ENCODE measurements at places on chromosomes 7 and 10.

- no peak for DNase-seq
Measured at GRCh38 chr10:110546077-110546476, 21.4 kb upstream of the SMC3 start.

DNA sequence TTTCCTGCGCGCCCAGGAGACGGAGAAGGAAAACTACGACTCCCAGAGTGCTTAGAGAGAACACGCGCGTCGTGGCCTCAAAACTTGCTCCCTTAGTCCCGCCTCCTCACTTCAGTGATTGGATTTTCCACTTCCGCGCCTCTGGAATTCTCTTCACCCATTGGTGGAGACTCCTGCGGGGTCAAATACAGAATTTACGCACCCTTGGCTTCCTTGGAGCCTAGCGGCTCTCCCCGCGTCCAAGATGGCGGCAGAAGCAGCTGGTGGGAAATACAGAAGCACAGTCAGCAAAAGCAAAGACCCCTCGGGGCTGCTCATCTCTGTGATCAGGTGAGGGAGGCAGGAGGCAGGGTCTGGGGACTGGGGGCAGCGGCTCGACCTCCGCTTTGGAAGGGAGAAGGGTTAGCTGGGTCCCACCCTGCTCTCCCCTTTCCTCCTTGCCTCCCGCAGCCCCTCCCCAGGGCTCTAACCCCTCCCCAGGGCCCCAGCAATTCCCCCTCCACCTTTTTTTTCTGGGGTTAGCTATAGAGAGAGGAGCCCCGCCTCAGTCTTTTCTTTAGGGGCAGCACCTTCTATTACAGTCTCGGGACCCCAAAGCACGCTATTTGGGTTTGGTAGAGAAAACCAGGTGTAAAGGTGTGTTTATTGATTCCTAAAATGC lies at the start of gene EXOC4:
Gene EXOC4, plus strand, starts transcription at position 221 of the 661 bp plus-strand sequence.
- peak; percentile 80 for DNase-seq

DNA sequence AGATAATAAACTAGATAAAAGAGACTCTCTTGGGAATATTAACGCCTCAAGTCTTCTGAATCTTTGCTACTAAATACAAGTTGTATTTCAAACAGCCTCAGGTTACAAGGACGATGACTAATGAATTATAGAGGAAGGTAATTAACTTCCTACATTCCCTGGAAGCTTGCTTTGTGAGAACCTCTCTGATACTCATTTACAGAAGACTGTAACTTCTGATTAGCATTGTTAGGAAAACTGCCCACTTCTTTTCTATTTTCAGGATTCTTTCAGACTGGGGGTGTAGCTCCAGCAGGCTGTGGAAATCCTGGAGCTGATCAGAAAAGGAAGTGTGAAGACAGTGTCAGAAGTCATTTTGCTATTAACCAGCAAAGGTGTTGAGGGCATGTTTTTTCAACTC lies 316.7 kb upstream of the NPSR1 start:
- DNase-seq = no peak

DNA sequence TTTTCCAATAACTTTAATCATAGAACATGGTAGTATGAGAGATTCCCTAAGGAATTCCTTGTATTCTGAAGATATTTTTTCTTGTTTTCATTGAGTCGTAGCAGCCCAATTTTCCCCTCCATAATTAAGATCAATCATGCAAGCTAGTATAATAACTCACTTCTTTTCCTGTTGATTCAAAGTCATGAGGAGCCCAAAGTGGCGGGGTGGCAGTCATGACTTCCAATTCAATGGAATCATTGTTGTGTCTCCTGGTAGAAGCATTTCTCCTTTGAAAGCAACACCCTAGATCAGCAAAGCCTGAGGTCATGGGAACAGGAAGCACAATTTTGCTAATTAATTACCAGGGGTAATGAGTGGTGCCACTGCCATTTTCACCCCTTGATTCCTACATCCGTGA lies 77.6 kb upstream of the MAGI2 start:
- no peak for DNase-seq

DNA sequence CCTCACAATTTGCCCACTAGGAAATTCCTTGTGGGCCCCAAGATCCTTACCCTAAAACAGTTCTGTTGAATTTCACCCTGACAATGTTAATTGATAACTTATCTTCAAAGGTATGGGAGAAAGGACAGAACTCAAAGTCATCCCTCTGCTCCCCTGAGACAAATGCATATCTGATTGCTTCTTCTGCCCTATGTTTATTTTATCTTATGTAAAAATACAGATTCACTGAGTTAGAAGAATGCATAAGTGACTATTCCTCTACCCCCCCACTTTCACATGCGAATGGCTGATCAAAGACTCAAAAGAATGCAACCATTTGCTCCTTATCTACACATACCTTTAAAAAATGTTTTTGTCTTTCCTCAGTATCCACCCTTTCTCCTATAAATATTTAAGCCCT lies 235.7 kb upstream of the SEMA3C start:
- no peak for DNase-seq

- DNase-seq = no peak
Measured at GRCh38 chr7:144470078-144470477, 66.6 kb upstream of the NOBOX start.

DNA sequence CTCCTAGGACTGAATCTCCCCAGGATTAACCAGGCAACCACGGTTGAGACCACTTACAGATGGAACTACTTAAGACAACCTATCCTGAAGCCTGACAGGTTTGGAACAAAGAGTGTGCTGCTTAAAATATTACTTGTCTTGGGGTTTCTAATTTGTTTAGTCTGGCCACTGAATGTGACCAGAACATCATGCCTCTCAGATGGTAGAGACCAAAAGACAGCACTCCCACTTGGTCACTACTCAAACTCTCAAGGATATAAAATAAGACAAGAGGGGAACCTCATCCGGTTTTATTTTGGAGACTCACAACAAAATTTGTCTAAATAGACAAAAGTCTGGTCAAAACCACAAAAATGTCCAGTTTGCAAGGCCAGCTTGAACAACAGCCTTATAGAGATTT lies 15.3 kb downstream of the MRPL32 start:
- DNase-seq = no peak

GRCh38 chr10:129754211-129755050 lies 209.6 kb downstream of the EBF3 start:
- DNase-seq = no peak

GRCh38 chr7:130887182-130887956 lies 153.4 kb upstream of the KLF14 start:
- no peak for DNase-seq

DNA sequence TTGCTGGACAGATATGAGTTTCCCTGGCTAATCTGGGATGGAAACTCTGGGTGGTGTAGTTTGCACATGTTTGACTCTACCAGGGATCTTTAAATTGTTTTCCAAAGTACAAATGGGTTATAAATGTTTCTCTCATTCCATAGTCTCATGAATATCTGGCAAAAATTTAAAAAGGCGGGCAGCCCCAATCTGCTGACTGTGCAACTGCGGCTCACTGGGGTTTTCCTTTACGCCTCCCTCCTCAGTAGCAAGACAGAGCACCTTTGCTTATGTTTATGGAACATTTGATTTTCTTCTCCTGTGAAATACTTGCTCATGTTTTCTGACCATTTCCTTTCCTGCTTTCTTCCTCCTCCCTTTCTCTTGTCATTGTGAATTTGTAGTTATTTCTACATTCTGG lies 105.0 kb downstream of the ADAM12 start:
- no peak for DNase-seq

GRCh38 chr7:19587291-19587690 lies 121.5 kb downstream of the POLR1F start:
- DNase-seq = no peak

DNA sequence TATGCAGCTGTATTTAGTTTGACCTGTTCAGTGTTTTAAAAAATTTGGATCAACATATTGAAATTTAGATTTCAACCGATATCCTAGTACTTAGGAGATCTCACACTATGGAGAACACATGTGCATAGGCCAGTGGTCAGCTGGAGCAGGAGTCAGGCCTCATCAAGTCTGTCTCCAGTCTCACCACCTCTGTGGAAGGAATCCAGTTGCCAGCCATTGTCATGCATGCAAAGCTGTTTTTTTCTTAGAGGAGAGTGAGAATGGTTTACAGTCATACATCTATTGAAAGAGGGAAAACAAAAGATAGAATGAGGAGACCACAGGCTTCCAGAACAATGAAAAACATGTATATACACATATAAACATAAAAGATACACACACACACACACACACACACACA lies 7.6 kb upstream of the CLEC5A start:
- no peak for DNase-seq

GRCh38 chr10:68156373-68157185 lies 47.3 kb downstream of the MYPN start:
- peak; percentile 8 for DNase-seq
